CD4-positive, alpha-beta T cell treated with Interleukin-21 for 1 hour (primary cell): ENCODE measurements at places on chromosomes 2 and 18.

DNA sequence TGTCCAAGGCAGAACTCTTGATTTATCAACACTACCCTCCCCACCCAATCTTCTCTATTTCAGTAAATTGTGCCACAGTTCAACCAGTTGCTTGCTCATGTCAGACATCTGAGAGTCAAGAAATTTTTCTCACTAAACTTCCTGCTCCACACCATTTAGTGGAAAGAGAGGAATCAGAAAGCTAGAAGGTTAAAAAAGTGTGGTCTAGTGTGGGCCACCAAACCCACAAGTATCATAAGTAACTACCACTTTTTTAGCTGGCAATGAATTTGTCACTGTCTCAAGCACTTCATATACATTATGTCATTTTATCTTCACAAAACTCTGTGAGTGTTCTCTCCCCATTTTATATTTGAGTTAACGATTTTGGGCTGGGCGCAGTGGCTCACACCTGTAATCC lies 16.6 kb upstream of the MSTN start:
- DNase-seq: no peak

DNA sequence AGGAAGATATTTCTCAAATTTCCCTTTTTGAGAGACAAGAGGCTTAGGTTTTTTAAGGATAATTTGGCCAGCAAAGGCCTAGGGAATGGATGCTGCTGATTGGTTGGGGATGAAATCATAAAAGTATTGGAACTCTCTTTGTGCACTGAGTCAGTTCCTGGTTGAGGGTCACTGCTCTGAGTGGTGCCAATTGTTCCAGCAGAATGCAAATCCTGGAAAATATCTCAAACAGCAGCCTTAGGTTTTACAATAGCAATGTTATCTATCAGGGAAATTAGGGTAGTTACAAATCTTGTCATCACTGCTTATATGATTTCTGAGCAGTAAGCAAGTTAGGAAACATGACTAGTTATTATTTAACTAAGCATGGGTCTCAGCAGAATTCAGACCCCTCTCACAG lies 96.2 kb downstream of the RAD51AP2 start:
- DNase-seq: no peak

- no peak for DNase-seq
Observed at GRCh38 chr2:192157776-192158175, 37.0 kb downstream of the TMEFF2 start.

- DNase-seq: no peak
Observed at GRCh38 chr2:176284461-176285049, 15.3 kb downstream of the MTX2 start.

DNA sequence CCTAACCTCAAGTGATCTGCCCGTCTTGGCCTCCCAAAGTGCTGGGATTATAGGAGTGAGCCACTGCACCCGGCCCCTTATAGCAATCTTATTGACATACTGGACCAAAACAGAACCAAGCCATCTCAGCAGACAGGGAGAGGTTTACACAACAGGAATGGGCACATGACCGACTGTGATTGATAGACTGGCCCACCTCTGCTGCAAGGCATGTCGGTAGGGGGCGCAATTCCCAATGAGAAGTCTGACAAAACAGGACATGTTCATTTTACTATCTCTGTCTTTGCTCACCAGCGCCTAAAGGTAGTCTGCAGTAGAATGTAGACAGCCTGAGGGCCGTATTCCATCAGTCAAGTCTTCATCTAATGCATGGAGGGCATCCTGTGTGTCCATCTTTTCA lies 2.0 kb downstream of the LYPD6B start:
- DNase-seq: peak; percentile 42

GRCh38 chr2:71578767-71579342 lies 125.5 kb downstream of the DYSF start:
- DNase-seq: no peak

DNA sequence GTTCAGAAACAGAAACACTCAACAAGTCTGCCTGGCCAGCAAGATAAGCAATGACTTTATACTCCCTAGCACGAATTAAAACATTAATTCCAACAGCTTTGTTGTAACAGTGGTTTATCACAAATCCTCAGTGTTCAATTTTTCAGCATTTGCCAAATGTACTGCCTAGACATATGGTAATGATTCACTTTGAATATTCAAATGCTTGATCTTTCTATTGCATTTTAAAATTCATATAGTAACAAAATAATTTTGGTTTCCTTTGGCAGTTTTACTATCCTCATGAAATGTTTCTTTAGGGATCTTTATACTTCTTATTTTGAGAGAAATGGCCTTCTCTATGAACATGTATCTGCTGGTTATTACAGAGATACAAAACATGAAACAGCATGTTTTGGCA lies 851.8 kb upstream of the NXPH2 start:
- no peak for DNase-seq

GRCh38 chr2:213150315-213151097 lies 906 bp downstream of the IKZF2 start:
- no peak for DNase-seq
